ENCODE measurements at places on chromosomes 12 and 14.

GRCh38 chr12:64170730-64171129, 51.4 kb downstream of the KICS2 start:
- DNase-seq = no peak

DNA sequence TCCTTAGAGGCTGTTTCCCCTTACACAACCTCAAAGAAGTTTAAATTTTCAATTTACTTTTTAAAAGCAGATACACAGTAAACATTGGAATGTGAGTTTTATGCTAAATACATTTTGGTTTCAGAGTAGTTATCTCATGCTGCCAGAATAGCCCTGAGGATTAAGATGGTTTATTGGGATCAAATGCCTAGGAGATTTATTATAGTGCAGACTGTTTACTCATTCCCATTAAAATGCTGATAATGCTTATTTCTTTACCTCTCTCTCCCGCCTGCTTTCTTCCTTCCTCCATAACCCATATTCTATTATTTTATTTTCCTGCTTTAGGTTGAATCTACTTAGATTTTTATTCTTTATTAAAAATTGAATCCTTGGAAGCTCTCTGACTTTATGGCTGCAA, 340.2 kb downstream of the DIO2 start:
- DNase-seq = no peak

DNA sequence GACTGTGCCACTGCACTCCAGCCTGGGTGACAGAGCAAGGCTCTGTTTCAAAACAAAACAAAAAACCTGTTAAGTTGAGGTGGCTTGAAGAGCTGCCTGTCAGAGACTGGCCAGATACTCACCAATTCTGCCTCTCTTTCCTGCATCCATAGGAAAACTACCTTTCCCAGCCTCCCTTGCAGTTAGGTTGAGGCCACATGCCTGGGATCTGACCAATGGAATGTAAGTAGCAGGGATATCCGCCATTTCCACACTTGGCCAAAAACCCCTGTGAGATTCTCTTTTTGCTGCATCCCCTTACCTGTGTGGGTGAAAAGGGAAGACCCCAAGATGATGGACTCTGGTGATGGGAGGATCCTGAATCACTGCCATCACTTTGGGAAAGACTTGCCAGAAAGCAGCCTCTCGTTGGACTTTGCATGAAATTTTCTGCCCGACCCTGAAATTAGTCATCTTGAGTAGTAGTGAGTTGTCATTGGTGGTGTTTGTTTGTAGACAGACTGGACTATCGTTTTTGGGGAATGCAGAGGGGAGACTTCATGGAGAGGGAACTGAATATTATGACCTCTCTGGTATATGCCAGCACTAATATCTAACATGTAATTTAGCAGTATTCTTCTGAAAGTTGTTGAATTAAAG, 14.0 kb downstream of the GPR68 start:
- DNase-seq = no peak

DNA sequence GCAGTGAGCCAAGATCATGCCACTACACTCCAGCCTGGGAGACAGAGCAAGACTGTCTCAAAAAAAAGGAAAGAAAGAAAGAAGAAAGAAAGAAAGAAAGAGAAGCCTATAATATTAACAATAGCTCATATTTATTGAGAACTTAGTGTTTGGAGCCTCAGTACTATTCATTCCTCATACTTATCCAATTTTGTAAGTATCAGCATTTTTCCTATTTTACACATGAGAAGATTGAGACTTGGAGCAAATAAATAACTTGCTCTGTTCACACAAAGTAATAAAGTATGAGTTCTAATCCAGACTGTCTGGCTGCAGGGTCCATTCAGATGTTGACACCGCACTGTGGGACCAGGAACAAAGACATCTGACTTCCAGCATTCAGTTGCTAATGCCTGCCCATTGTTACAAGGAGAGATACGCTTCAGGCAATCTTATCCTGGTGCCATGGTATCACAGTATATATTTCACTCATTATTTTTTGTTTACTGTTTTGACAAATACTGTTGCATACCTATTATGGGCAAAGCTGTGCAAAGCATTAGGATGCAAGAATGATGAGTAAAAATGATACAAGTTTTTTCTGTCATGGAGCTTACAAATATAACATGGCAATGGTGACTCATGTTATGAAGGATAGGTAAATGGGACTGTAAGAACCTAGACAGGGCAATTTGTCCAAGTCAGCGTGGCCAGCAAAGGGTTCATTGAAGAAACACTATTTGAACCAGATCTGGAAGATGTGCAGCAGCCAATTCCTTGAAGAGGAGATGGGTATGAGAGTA, 21.4 kb upstream of the TMTC2 start:
- DNase-seq = no peak

DNA sequence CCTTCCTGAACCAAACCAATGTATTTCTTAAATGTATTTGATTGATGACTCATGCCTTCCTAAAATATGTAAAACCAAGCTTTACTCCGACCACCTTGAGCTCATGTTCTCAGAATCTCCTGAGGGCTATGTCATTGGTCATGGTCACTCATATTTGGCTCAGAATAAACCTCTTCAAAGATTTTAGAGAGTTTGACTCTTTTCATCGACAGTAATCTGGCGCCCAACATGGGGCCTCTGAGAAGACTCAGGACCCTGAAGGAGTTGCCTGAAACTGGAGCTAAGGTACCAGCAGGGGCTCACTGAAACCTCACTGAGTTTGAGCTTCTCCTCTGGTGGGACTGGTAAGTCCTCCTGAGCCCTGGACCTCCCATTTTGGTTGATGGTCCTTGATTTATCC, 17.2 kb upstream of the PSMC1 start:
- DNase-seq = no peak

GRCh38 chr12:52162981-52163380, 28.8 kb downstream of the KRT80 start:
- no peak for DNase-seq

DNA sequence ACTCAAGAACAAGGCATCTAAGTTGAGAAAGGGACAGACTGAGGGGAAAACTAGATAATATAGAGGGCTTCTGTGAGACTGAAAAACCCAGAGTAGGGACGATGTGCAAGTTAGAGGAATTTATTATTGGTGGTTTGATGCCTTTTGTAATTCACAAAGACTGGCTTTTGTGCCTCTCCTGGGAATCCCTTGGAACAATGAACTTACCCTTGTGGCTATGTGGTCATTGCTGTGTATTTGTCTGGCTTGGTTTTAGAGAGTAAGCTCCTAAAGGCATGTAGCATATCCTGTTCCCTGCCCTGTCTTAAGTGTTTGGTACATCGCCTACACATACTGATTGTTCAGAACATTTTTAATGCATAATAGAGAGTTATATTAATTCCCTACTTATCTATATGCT, 26.6 kb downstream of the DCN start:
- no peak for DNase-seq

GRCh38 chr14:68000511-68000910, 180.9 kb downstream of the RAD51B start:
- no peak for DNase-seq

GRCh38 chr14:24054324-24054641, 2.5 kb downstream of the CARMIL3 start:
- DNase-seq = no peak

GRCh38 chr12:14962797-14963196, 1.4 kb upstream of the ARHGDIB start:
- DNase-seq = no peak

DNA sequence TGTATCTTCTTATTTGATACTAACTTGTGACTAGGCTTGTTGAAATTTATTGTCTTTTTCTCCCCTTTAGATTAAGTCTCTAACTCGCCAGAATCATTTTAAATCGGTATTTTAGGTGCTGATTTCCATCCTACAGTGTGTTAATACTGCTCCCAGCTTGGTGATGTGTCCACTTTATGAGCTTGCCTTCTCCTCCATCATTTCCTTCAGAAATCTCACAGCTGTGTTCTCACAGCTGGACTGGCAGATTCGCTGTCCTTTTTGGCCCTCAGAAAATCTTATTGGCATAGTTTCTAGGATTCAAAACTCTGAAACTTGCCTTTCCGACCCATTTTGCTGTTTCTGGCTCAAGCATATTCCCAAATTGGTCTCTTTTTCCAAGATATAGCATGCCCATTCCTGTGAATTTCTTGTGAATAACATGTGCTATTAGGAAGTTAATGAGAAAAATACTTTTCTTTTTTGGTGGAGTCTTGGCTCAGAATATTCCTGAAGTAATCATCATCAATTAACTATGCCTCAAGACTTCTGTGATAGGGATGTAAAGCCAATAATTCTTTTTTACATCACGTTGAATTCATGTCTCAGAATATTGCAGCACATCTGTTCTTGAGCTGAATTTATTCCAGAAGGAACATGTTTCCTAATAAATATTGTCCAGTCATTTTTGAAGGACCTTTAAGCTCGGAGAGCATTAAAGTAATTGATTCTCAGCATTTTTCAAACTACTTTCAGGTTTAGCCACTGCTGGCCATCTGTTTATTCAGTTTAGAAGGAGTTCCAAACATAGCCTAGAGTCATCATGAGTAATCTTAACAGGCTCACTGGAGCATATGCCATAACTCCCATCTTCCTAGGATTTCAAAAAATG, 50.0 kb upstream of the USP44 start:
- peak; percentile 30 for DNase-seq

DNA sequence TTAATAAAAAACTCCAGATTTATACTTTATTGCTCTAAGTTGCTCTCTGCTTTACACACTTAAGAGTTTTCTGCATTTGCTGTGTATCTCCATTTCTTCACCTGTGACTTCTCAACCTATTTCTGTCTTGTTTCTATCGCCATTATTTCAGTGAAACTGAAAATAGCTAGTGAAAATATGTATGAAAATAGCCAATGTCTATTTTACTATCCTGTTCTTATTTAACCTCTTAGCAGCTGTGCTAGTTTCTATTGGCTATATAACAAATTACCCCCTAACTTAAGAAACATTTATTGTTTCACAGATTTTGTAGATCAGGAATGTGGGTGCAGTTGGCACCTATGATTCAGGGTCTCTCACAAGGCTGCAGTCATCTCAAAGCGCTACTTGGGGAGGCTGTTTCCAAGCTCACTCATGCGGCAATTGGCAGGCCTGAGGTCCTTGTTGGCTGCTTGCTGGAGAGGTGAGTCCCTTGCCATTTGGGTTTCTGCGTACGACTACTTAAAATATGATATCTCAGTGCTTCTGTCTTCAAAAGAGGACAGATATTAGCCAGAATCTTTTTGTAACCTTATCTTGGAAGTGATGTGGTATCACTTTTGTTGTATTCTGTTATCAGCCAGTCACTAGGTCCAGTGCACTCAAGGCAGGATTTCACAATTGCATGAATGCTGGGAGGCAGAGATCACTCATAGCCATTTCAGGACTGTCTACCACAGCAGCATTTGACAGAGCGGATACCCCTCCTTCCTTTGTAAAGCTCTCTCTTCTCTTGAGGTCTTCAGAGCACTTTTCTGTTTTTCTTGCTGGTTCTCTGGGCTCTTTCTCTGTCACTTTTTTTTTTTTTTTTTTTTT, 7.2 kb downstream of the ERC1 start:
- DNase-seq = no peak

DNA sequence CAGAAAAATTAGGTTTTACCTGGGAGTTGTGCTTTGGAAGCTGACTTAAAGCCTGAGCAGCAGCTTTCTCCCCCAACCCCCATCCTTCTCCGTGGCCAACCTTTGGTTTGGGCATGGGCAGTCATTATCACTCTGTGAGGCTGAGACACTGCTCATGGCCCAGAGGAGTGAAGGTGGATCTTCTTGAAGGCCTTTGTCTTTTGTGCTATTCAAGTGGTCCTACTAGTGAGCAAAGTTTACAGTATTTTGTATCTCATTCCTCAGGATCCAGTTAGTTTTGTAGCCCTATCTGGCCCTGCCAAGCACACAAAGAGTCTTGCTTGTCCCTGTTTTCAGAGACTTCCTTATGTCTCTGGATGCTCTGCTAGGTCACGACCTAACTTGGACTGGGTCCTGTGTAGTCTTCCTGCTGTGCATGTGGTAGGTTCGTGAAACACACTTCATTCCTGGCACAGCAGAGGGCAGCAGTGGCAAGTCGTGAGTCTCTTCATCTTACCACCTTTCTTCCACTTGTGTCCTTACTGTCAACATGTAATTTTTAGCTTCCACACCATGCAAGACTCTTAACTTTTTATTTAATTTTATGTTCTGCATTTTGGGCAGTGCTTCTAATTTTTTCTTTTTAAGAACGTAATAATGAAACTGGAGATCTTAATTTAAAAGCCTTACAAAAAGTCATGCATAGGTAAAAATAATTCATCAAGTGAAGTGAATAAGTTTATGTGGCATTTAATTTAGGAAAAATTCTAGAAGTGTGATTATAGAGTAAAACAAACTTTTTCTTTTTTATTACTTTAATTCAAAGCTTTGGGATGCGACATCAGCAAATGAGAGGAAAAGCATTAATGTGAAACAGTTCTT, 53.7 kb downstream of the APAF1 start:
- peak; percentile 37 for DNase-seq

GRCh38 chr12:114698566-114699163, 14.7 kb upstream of the TBX3 start:
- DNase-seq = no peak

GRCh38 chr12:104586351-104586919, 129.7 kb downstream of the CHST11 start:
- DNase-seq = no peak

- peak; percentile 89 for DNase-seq
Observed at GRCh38 chr12:6423267-6424007, 21.3 kb upstream of the CD27 start.

- no peak for DNase-seq
Observed at GRCh38 chr12:22653791-22654190, 28.8 kb downstream of the ETNK1 start.

- DNase-seq = no peak
Observed at GRCh38 chr12:89101440-89101839, 250.9 kb downstream of the DUSP6 start.

- DNase-seq = peak; percentile 26
Observed at GRCh38 chr12:57319678-57320469, 68.9 kb upstream of the STAC3 start.

DNA sequence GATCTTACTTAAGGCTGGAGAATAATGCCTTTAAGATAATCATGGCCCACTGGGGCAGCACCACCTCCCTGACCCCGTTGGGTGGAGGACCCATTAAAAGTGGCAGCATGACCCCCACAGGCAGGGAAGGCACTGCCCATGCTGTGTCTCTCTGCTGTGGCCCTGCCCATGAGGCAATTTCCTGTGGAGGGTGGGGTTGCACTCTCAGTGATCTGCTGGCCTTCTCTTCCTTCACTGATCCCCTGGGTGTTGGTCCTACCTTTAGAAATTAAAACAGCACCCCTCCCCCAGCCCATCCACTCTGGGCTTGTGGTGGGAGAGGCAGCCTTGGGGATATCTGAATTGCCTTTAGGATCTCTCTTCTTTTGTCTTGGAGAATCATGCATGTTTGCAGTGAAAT, 17.3 kb downstream of the KLRK1 start:
- DNase-seq = no peak

DNA sequence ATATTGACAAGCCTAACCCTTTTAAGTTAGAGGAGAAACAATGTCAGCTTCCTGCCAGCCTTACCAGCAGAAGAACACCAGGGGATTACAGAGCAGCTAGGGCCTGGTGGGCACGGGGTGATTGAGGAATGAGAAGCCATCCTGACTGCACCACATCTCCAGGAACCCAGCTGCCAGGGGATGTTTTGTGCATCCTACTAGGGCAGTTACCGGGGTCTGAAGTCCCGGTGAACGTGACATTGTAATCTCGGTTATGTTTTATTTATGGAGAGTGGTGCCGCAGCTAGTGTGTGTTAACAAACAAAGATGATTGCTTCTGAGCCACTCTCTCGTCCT, 115.9 kb downstream of the BCL11B start:
- DNase-seq = no peak

GRCh38 chr14:68477110-68477455, 315.8 kb downstream of the ZFP36L1 start:
- no peak for DNase-seq

Measured in stromal cell of bone marrow (primary cell).